NCI-H510A treated with DMSO at 0.1 percent for 48 hours (cell line): ENCODE measurements at places on chromosomes 2 and 18.
A peak's percentile ranks its signal among the peaks of the same experiment; 100 is the strongest.

DNA sequence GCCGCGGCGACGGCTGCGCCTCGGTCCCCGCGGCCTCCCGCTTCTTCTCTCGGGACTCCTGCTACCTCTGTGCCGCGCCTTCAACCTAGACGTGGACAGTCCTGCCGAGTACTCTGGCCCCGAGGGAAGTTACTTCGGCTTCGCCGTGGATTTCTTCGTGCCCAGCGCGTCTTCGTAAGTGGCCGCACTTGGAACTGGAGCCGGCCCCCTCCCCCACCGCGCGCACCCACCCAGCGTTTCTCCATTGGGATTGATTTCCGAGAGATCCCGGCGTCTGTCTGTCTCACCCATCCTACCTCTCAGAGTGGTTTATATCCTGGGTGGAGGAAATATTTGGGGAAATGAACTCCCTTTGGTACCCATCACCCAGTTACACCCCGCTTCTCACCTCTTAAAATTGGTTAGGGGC lies 498 bp downstream of the ITGAV start:
- DNase-seq, result peak; percentile 41

- no peak for DNase-seq
Measured at GRCh38 chr2:7704296-7704865, 787.2 kb downstream of the RNF144A start.

GRCh38 chr2:179344280-179344964 lies 79.8 kb upstream of the SESTD1 start:
- peak; percentile 52 for DNase-seq

GRCh38 chr18:79395761-79396404 lies at the start of gene NFATC1:
NFATC1 (plus strand) TSS chr18:79395930; CDS start chr18:79396225, 295 bp downstream.
- no peak for DNase-seq

DNA sequence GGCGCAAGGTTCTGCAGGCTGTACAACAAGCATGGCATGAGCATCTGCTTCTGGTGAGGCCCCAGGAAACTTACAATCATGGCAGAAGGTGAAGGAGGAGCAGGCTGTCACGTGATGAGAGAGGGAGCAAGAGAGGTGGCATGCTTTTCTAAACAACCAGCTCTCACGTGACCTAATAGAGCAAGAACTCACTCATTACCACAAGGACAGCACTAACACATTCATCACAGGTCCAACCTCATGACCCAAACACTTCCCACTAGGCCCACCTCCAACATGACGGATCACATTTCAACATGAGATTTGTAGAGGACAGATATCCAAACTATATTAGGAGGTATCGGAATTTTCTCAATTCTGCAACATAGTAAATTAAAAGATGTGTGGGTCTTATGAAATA lies 108.8 kb upstream of the DLX2 start:
- DNase-seq, result no peak

GRCh38 chr2:167890739-167891138 lies 356.7 kb downstream of the STK39 start:
- DNase-seq, result peak; percentile 7
